EH (cell line): ENCODE measurements at places on chromosomes 11 and 22.

- peak; percentile 42 for DNase-seq
These were observed 582.6 kb downstream of the METTL15 start for GRCh38 chr11:28690746-28691145.

DNA sequence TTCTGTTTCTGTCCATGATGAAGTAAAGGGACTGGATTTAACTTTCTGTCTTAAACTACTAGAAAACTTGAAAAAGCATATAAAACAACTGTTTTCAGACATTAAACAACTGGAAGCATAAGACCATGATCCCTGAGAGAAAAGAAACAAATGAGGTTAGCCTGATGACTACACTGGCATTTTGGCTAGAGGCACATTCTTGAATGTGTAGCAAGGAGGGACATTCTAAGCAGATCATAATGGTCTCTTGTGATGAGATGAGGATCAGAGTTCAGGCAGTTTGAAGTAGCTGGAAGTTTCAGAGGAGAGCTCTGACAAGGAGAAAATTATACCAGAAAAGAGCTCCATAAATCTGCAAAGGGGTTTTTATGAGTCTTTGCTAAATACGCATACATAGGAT, 75.4 kb downstream of the AASDHPPT start:
- peak; percentile 19 for DNase-seq

GRCh38 chr11:118572061-118572980, at the start of gene ARCN1:
ARCN1 (plus strand) TSS chr11:118572409; CDS start chr11:118572548, 139 bp downstream.
- DNase-seq: peak; percentile 82

- DNase-seq: no peak
These were observed 8.9 kb downstream of the HEPHL1 start for GRCh38 chr11:94030059-94030458.

DNA sequence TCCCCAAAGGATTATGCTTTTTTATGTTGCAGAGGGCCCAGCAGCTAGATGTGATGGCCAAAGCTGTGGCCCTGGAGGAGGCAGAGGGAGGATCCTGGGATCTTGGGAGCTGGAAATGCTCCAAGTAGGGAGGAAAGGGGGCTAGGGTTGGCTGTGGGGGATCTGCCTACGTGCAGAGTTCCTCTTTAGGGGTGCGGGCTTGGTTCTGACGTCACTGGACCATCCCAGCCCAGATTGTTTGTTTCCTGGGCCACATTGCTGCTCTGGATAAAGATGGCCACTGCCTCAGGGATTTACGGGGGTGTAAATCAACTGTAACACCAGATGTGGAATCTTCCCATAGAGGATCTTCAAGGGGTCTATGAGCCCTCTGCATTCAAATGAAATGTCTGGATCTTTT, 110.3 kb upstream of the SYT13 start:
- DNase-seq: no peak

- DNase-seq: no peak
These were observed 66.1 kb downstream of the ME3 start for GRCh38 chr11:86606270-86606835.

GRCh38 chr11:84476581-84476980, 1150.6 kb downstream of the DLG2 start:
- DNase-seq: no peak

DNA sequence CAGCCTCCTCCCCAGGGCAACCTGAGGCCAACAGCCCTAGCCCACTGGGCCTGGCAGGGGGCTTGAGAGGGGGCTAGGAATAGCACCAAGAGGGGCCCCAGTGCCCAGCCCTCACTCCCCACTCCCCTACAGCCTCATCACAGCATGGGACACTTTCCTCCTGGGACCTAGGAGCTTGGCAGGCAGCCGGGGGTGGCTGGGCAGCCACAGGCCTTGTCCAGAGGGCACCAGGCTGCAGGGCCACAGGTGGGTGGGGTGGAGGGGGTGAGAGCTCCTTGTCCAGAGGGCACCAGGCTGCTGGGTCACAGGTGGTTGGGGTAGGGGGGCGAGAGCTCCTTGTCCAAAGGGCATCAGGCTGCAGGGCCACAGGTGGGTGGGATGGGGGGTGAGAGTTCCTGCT, 61.8 kb downstream of the WNT7B start:
- DNase-seq: no peak

- peak; percentile 81 for DNase-seq
These were observed 1.3 kb upstream of the MLC1 start for GRCh38 chr22:50086526-50086925.

DNA sequence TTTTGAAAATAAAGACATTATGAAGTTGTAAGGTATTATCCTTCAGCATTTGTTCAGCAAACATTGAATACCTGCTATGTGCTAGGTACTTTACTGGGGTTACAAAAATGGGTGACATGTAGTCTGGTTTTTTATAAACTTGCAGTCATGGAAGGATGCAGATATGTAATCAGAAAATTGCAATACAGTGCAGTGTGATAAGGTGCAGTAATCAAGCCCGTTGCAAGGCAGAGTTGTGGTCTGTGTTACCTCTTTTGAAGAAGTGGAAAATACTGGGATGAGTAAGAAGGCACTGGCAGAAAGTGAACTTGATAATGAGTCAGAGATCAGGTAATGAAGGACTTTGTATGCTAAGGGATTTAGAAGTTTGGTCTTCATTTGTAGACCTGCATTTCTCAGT, 8.1 kb downstream of the FBXO7 start:
- no peak for DNase-seq

DNA sequence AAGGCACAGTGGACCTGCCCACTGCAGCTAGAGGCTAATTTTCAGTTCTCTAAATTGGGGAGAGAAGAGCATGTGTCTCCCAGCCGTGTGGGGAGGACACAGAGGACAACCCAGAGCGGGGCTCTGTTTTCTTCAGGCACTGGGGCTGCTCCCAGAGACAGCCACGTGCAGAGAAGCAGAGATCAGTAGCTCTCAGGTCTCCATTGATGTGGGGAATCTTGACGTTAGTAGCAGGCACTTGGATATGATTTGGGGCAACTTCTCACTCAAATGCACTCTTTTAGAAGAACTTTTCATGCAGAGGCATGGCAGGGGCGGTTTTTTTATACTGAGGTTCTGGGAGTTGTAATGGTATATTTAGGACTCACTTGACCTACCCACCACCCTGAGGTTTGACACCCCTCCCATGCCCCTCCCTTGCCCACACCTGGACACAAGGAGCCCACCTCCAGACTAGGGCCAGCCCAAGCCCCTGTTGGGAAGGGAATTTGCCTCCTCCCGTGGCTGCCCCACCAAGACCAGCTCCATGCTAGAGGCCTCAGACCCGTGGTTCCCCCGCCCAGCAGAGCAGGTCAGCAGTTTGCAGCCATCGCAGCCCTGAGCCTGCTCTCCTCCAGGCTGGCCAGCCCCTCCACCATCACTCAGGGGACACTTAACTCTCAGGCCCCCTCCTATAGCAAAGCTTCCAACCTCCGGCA, 94.2 kb upstream of the RTL6 start:
- no peak for DNase-seq

GRCh38 chr22:49678137-49678841, 149.4 kb downstream of the BRD1 start:
- no peak for DNase-seq

DNA sequence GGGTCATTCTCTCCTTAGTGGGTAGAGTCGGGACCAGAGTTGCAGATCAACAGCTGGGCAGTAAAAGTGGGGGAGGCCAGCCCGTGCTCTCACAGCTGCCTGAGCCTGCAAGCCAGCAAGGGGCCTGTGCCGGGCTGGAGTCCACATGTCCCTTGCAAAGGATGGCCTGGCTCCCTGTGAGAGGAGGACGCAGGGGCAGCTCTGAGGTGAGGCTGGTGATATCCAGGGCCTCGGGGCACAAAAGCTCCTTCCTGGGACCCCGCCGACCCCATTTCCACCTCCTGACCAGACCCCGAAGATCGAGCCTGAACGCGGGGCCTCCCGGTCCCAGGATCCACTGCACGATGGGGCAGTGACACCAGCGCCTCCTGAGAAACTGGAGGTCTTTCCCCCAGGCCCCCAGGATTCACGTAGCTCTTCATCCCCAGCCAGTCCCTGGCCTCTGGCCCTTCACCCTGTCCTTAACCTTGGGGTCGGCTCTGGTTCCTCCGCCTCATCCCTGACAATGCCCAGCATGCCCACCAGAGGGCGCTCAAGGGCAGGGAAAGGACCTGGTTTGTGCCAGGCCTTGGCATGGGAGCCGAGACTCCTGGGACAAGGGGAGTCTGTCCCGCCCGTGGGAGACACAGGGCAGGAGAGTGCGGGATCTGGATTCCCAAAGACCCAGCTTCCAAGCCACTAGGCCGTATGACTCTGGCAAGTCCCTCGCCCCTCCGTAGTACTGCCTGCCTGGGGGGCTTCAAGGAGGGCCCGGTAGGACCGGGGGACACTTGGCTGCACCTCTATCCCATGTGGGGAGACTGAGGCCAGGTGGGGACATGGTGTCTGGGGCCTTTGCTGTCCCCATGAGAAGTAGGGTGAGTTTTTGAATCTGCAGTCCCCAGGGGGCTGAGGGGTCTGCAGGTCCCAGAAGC, 17.8 kb upstream of the WNT7B start:
- peak; percentile 77 for DNase-seq

- DNase-seq: no peak
These were observed 47.6 kb downstream of the LIF start for GRCh38 chr22:30198921-30199320.

- DNase-seq: peak; percentile 100
These were observed 173.7 kb downstream of the KIF18A start for GRCh38 chr11:27933992-27934829.

DNA sequence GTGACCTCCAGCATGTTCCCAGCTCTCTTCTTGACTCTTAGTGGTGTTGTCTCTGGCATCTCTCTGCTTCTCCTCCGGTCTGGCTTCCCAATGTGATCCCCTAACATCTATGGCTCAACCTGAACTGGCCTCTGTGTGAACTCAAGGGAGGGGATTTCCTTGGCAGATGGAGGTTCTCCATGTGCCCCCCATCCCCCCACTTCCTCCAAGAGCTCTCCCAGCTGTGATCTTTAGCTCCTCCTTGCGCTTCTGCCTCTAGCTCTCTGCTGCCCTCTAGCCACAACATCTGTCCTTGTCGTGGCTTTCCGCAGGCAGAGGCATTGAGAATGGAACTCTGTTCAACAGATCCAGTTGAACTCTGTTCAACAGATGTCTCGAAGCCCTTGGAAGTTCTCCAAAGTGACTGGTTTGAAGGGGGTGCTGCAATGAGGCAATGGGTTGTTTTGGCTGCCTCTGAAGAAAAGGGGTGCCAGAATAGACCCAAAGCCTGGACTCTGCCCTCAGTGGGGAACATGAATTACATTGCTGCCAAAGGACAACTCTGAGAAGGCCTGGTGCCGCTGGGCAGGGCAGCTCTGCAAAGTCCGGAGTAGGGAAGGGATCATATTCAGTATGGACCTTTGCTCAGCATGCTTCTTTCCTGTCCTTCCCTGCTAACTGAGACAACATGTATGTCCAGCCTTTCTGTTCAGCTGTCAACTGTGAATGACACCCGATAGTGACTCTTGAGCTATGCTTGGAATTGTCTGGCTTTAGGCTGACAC, 61.9 kb downstream of the ADM start:
- DNase-seq: peak; percentile 91

- no peak for DNase-seq
These were observed 12.3 kb downstream of the CBX6 start for GRCh38 chr22:38859581-38860282.

DNA sequence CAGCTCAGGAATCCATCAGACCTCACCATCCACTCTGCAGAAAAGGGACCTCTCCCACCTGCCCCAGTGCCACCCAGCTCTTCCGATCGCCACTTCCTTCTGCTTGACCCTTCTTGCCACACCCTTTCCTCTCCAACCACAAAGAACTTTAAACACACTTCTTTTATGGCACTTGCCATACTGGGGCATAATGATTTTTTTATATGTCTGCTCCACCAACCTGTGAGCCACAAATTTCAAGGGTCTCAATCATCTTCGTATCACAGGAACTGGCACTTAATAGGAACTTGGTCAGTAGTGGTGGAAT, 11.7 kb upstream of the MYH9 start:
- DNase-seq: no peak

GRCh38 chr22:32106930-32107329, 52.2 kb downstream of the C22orf42 start:
- peak; percentile 32 for DNase-seq

GRCh38 chr11:116413301-116414242, 359.2 kb downstream of the BUD13 start:
- DNase-seq: no peak

DNA sequence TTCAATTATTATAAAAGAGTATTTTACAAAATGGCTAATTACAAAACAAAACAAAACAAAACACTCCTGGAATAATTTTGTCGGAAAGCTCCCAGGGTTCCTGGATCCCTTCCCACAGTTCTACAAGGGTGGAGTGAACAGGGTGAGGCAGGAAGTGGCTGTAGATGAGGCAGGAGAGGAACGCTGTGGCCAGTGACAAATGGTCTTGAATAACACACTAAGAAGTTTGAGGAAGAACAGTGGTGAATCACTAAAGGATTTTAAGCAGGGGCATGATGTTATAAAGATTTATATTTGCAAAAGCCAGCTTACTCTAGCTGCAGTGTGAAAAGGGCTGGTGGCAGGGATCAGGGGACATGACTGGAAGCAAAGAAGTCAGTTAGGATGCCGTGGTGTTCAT, 33.8 kb upstream of the APOA1 start:
- DNase-seq: peak; percentile 95

DNA sequence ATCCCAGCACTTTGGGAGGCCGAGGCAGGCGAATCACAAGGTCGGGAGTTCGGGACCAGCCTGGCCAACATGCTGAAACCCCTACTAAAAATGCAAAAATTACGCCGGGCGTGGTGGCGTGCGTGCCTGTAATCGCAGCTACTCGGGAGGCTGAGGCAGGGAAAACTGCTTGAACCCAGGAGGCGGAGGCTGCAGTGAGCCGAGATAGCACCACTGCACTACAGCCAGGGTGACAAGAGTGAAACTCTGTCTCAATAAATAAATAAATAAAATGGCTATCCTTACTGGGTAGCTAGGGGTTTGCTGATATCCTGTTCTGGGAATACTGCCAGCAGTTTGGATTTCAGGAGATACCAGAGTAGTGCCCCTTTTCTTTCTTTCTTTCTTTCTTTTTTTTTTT, 2.4 kb upstream of the RBM14 start:
- DNase-seq: no peak

DNA sequence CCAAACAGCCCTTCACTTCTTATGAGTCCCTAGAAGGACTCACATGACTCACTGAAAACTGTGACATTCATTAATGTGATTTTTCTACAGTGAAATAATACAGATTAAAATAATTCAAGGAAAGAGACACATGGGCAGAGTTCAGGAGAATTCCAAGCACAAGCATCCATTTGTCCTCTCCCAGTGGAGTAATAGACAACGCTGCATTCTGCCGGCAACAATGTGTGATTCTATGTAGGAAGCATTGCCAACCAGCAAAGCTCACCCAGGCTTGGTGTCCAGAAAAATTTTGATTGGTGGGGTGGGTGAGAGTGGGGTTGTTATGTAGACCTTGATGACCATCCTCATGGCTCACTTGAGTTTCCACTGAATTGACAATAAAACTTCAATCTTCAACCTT, 123.9 kb downstream of the VPREB1 start:
- DNase-seq: no peak

- DNase-seq: no peak
These were observed 65.2 kb downstream of the PPP6R2 start for GRCh38 chr22:50408311-50408710.

GRCh38 chr11:45543808-45544422, 121.5 kb downstream of the CHST1 start:
- DNase-seq: peak; percentile 37
